ENCODE measurements at places on chromosomes 2 and 18.

- no peak for DNase-seq
Measured at GRCh38 chr2:224722250-224722649, 6.1 kb upstream of the CCDC195 start.

- DNase-seq, result no peak
Measured at GRCh38 chr2:230664128-230664527, 48.5 kb upstream of the CAB39 start.

GRCh38 chr2:197982565-197982964, 178.2 kb downstream of the PLCL1 start:
- no peak for DNase-seq

DNA sequence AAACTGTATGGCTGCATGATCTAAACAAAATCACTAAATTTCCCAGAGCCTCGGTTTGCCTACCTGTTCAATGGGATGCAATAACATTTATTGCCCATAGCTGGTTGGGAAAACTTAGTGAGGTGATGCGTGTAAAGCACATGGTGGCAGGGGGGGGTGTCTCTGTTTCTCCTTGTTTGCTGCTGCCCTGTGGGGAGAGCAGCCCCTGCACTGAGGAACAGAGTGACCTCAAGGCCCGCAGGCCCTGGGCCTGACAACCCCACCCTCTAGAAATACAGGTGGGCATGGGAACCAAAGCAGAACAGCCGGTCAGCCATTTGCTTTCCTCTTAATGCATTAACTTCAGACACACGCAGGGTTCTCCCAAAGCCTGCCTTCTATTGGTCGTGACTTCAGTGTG, 55.1 kb upstream of the SLC66A3 start:
- no peak for DNase-seq

- no peak for DNase-seq
Measured at GRCh38 chr18:57084331-57085271, 62.3 kb upstream of the BOD1L2 start.
